Anterior cingulate cortex (tissue), 58 donors: ENCODE measurements at places on chromosomes 3 and 15.

- peak; percentile 22 for DNase-seq
These were observed 54.8 kb downstream of the ZBTB20 start for GRCh38 chr3:115092220-115092791.

- DNase-seq = no peak
These were observed 953.4 kb downstream of the ZPLD1 start for GRCh38 chr3:103388214-103388613.

DNA sequence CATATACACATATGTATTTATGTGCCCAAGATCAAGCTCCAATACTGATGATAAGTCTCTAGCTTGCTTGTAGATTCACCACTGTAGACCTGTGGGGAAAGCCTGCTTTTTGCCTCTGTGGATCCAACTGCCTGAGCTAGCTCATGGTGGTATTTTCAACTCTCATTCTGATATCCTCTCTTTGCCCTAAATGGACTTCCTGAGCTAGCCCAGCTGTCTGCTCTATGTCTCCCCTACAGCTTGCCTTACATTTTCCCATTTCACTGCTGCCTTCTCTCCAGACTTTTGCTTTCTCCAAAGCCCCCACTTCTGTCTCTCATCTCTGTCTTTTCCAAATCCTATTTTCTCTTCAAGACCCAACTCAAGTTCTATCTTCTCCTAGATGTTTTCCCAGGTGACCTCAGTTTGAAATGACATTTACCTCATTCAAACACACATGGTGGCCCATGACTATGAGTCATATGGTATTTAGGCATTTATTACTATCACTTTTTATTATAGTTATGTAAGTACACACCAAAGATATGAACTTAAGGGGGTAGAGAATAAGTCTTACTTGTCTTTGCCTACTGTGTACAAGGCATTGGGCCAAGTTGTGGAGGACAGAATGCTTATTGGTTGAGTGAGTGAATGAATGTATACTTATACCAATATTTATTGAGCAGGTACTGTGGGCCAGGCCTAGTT lies 191.7 kb downstream of the NR1D2 start:
- DNase-seq = no peak

DNA sequence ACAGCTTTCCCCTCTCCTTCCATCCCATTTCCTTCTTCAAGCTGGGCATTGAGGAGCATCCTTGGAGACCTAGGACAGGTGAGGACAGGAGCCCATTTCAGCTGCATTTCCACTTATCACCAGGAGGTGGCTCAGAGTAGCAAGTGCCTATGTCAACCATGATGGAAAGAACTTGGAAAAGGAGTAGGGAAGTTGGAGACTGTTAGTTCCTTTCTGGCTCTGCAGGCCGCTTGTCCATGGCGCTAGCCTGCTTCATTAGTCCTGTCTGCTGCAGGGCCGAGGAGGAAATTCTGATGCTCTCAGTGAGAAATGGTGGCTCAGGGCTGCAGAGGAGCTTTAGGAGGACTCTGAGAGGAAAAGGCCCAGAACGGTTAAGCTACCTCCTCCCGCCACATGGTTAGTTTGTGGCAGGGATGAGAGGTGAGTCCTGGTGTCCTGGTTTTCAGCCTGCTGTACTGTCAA lies 7.0 kb upstream of the CD276 start:
- no peak for DNase-seq

DNA sequence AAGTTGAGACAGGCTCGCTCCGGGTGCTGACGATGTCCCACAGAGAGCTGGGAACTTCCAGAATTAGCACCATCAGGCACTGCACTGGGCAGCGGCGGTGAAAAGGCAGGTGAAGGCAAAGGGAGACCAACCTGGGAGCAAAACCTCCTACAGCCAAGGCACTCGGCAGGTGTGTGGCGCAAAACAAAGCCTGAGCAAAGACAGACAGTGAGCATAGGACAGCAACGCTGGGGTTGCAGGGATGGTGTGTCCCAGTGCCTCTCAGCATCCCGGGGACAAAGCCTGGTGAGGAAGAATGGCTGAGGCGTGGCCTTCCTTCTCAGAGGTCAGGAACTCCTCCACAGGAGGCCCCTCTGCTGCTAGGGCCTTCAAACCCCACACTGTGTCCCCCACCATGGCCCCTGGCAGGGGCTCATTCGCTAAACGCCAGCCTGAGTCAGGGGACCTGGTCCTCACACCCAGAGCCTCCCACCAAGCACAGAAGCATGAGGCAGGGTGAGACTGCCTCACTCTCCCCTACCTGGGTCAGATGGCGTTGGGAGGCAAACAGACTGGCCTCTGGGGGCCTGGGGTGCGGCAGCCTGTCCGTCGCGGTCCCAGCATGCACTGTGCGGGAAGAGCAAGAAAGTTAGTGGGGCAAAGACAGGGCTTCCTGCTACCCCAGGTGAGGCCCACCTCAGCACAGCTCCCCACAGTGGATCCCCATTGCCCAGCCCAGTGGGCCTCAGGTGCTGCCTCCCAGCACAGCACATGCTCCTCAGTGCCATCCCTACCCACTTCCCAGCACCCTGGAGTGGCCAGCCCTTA lies 44.1 kb upstream of the LINGO1 start:
- no peak for DNase-seq

DNA sequence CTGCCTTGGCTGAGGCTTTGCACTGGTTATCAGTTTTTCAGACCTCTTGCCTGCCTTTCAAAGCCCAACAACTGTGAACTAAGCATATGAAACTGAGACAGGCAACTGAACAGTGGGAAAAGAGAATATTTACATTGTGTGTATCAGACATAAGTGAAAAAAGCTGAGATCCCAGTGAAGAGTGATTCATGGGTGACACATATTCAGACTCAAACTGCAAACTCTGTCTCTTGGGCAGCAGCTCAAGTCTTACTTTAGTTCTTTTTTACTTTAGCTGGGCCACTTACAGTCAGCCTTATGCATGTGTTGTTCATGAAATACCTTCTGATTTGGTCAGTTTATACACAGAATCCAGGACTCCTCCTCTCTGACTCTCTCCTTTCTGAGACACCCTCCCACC lies 19.2 kb downstream of the SUCLG2 start:
- DNase-seq = no peak

- no peak for DNase-seq
These were observed 107.0 kb downstream of the MCTP2 start for GRCh38 chr15:94338243-94338846.

DNA sequence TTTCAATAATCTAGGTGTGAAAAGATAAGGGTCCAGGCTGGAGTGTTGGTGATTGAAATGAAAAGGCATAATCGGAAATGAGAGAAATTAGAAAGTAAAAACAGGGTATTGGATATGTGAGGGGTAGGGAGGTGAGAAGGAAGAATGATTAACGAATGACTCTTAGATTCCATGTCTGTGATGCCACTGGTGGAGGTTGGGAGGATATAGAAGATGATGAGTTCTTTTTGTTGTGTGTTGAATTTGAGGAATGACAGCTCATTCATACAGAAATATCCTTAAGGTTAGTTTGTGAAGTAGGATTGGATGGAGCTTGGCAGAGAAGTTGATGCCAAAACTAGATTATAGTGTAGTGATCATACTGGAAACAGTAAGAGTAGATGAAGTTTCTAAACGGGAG lies 72.2 kb upstream of the CCNL1 start:
- DNase-seq = no peak

DNA sequence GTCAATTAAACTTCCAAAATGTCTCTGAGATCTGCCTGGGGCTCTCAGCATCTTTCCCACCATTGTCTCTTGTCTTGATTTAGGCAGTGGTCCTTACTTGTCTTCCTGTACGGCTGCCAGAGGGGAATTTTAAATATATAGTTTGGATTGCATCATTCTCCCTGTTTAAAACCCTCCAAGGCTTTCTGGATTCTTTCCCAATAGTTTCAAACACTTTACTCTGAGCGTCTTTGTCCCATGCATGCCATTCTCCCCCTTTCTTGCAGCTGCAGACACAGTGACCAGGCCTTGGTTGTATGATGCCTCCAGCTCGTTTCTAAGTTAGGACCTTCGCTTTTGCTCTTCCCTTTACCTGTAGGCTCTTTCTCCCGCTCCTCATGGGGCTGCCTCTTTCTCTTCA lies 323.3 kb upstream of the CTNNB1 start:
- DNase-seq = no peak

- no peak for DNase-seq
These were observed 853.7 kb downstream of the MCTP2 start for GRCh38 chr15:95085056-95085455.

GRCh38 chr15:66944121-66944520 lies 121.3 kb upstream of the SMAD3 start:
- no peak for DNase-seq

- no peak for DNase-seq
These were observed 5.7 kb upstream of the KLHL24 start for GRCh38 chr3:183629546-183630301.

DNA sequence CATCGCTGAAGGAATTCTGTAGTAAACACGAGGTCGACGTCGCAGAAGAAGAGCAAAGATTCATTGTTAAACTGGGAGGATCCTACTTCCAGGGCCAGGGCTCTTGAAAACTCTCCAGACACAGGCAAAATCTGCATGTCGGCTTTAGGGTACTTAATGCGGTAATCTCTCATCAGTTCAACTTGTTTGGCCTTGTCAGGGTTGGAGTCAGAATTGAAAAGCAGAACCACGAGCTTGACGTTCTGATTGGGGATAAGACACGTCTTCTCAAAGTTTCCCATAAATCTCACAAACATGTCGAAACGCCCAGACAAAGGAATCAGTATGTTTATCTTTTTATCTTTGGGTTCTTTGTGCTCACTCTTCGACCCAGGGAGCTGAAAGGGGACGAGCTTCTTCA lies 74.0 kb downstream of the CHSY1 start:
- DNase-seq = no peak

GRCh38 chr15:66065325-66065724 lies 188.2 kb downstream of the MEGF11 start:
- no peak for DNase-seq

- DNase-seq = no peak
These were observed 969.4 kb downstream of the NTRK3 start for GRCh38 chr15:87287156-87287555.

GRCh38 chr3:45209526-45209925 lies 16.6 kb downstream of the TMEM158 start:
- no peak for DNase-seq

GRCh38 chr3:28386049-28386448 lies 37.4 kb upstream of the AZI2 start:
- no peak for DNase-seq

DNA sequence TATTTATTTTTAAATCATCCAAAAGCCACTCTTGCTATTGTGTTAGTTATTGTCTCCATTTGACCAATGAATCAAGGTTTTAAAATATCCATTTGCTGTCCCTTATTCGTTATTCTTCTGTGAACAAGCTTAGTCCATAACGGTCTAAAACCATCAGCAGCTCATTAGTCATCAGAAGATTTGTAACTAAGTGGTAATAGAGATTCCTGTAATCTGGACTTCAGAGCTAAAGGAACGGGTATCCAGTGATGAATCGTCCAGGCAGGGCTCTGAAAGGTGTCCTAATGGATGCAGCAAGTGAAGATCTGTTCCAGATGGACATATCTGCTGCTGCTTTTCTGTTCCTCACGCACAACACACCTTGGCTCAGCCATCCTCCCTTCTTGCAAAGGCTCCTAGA lies 362.7 kb upstream of the CFAP20DC start:
- no peak for DNase-seq

GRCh38 chr3:129054605-129055104 lies 5.9 kb upstream of the GP9 start:
- DNase-seq = no peak

DNA sequence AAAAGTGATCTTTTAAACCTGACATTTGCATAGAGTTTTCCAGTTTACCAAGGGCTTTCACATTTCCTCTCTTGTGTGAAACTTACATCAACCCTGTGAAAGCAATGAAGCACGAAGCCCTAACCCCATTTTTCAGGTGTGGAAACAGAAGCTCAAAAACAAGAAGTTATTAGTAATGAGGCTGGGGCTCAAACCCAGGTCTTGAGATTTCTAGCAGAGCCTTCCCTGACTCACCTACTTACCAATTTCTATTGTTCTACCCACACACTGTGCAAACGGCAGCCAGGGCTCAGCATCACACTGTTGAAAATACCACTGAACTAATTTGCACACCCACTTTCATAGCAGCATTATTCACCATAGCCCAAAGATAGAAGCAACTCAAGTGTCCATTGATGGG lies 117.8 kb upstream of the IGF1R start:
- no peak for DNase-seq

DNA sequence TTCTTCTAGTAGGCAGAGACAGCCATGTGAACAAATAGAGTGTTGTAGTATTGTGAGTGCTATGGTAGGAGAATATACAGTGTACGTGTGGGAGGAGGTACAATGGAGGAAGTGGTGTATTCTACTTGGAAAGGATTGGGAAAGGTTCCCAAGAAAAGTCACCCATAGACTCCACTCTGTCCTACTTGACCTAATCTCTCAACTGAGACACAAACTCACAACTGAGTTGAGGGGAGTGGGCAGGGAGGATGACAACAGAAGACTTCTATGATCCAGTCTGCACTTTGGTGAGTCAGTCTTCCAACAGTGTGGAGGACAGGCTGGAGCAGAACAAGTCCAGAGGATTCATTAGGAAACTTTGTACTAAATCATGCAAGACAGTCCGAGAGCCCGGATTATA lies 28.8 kb upstream of the AQP9 start:
- no peak for DNase-seq

GRCh38 chr15:60235951-60236710 lies 161.7 kb downstream of the ANXA2 start:
- DNase-seq = no peak

- no peak for DNase-seq
These were observed 309.5 kb upstream of the SLITRK3 start for GRCh38 chr3:165505657-165506056.

DNA sequence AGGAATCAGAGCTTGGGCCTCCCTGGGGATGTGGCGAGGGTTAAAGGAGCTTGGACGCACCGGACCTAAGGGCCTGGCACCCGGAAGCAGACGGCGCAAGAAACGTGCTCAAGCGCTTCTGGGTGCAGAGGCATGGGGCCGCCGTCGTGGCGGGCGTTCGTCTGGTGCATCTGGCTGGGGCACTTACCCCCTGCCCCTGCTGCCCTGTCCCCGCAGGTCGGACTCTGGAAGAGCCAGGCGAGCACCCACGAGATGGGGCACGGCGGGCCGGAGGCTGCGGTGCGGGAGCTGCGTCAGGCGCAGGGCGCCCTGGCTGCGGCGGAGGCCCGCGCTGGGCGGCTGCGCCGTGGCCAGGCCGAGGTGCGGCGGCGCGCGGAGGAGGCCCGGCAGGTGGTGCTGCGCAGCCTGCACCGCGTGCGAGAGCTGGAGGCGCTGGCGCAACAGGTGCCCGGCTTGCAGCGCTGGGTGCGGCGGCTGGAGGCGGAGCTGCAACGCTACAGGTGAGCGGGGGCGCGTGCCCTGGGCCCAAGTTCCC lies 2.5 kb downstream of the EFCC1 start:
- DNase-seq = no peak

GRCh38 chr3:172586436-172586835 lies 63.2 kb upstream of the TNFSF10 start:
- DNase-seq = no peak

GRCh38 chr3:76985645-76986044 lies 54.3 kb upstream of the ROBO2 start:
- DNase-seq = no peak

DNA sequence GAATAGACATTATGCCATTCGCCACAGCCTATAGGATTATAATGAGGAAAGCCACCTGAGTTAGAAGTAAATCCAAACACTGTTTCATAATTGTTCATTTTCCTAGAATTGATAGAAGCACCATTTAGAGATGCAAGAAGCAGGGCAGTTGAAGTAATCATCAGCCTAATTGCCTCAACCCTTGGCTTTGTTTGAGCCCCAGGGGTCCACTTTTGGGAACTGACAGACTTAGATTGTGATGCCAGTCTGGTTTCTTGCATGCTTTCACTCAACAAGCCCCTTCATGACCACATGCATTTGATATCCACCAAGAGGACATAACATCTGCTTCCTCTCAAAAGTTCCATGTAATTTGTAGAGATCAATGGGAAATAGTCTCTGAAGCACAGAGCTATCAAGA lies 97.2 kb upstream of the COL8A1 start:
- no peak for DNase-seq
